ENCODE measurements at places on chromosomes 11 and 22.

- peak; percentile 80 for DNase-seq
Measured at GRCh38 chr11:36123336-36124101, 165.7 kb downstream of the COMMD9 start.

DNA sequence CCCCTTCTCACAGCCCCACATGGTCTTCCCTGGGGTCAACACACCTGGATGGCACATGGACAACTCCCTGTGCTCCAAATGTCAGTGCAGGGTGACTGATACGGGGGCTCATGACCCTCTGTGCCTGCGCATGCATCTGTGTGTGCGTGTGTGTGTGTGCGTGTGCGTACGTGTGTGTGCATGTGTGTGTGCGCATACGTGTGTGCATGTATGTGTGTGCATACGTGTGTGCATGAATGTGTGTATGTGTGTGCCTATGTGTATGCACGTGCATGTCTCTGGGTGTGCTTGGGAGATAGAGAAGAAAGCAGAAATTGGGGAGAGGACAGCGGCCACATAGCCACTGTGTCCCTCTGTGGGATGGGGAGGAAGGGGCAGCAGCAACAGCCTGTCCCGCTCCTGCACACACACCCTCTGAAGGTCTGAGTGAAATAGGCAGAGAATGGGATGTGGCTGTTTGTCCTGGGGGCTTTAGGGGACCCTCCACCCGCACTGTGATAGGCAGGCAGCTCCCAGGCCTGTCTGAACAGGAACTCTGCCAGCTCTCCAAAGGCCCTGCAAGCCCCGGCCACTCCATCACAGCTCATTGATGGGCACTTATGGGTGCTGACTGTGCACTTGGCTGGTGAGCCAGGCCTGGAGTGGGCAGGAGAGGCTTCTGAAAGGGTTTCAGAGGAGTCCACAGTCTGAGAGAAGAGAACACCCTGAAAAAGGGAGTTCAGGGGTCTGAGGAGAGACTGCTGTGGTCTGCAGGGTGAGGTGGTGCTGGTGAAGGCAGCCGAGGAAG is 28.7 kb upstream of the PICK1 start:
- DNase-seq, result peak; percentile 14

GRCh38 chr11:86151174-86152005 is 82.5 kb upstream of the PICALM start:
- DNase-seq, result peak; percentile 80

DNA sequence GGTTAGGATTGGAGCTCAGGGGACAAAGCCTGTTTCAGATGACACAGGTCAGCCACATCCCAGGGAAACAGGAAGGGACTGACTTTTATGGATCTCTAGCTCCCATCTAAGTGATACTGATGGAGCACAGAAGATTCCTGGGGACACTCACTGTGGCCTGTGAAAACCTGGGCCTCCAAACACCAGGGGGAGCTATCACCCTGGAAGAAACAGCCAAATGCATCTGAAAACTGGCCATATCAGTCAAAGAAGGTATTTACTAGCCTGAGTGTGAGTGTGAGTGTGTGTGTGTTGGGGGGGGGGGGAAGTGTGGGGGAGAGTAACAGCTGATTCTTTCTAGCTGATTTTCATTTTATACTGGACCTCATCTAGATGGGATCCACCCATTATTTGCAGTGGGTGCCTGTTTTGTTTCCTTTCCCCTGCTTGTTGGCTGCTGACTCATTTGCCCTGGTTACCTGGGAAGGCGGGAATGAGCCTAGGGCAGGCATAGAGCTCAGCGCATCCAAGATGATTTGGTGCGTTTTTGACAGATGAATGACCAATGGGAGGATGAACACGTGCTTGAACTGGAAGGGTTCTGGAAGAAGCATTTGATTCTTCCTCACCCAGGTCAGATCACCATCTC is 284.0 kb downstream of the KIRREL3 start:
- peak; percentile 50 for DNase-seq

GRCh38 chr11:132962041-132962440 is 570.3 kb downstream of the OPCML start:
- DNase-seq, result no peak

DNA sequence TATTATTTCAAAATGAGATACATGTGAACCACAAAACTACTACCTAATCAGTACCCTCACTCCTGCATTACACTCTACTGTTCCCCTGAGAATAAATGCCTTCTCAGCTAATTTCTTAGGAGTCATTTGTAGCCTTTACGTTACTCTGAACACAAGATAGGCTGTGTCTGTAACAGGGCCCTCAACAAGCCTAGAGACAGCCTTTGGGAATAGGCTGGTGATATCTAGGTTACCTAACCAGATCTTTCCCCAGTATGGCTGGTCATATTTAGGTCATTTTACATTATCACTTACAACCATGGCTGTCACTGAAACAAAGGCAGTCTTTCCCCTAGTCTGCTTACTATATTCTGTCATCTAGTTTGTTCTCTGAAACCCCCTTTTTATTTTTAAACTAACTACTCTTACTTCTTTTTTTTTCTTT is 14.2 kb downstream of the ATM start:
- no peak for DNase-seq

- DNase-seq, result peak; percentile 75
Measured at GRCh38 chr11:66100272-66101065, 30.4 kb downstream of the PACS1 start.

- DNase-seq, result no peak
Measured at GRCh38 chr22:44822534-44822933, 70.2 kb downstream of the ARHGAP8 start.

DNA sequence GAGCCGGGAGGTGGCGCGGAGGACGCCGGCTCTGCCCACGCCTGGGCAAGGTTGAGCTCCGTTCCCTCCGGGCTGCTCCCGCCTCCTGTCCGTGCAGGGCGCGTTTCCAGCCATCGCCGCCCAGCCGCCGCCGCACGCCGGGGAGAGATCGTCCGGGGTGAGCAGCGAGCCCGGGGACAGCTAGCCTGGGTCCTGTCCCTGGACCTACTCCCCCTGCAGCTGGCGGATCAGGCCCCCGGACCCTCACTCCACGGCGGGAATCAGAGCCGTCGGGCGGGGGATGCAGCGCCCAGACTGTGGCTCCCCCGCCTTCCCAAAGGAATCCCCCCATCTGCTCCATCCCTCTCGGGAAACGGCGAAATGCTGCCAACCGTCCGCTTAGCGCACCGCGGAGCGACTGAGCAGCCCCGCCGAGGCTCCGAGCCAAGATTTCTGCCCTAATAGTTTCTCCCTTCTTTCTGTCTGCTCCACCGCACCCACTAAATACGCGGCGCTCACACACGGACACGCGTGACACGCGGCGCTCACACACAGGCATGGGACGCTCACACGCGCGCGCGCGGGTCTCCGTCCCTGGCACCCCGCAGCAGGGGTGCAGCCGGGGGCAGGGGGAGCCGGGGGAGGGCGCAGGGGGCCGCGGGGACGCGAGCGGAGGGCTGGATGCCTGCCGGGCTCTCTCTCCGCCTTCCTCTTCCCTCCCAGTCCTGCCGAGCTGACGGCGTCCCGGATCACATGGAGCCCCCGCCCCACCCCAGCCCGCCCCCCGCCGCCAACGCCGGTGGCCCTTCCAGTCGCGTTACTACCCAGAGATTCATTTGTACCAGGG is at the start of gene KCNJ5:
Gene KCNJ5, plus strand, starts transcription at position 814 of the 826 bp plus-strand sequence. CDS start 19,918 bp downstream, outside the sequence.
- DNase-seq, result peak; percentile 61

DNA sequence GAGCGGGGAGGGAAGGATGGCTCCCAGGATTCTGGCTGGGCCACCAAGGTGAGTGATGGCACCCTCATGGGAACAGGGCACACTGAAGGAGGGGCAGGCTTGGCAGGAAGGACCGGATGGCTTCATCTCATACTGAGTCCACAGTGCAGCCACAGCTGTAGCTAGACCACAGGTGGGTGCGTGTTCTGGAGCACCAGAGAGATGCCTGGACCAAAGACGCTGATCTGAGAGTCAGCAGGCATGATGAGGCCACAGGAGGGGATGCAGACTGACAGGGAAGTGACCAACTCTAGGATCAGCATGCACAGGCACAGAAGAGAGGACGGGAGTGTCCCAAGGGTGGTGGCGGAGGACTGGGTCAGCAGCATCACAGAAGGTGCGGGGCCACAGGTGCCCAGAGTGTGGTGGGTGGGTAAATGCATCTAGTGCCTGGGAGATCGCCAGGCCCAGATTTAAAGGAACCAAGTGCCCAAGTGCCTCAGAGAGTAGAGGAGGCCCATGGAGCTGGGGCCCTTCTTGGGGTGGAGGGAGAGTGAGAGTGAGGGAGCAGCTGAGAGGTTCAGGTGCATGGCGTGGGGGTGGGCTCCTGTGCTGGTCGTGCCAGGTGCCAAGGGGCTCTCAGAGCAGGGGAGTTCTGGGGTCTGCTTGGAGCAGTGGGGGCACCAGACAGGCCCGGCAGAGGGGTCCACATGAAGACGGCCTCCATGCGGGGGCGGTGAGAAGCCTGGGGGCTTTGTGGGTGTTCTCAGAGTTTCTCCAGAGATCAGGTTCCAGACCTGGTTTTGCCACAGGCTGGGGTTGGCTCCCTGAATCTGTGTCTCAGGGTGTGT is 113.7 kb downstream of the CEP164 start:
- DNase-seq, result no peak

- no peak for DNase-seq
Measured at GRCh38 chr11:117559698-117560097, 232.0 kb downstream of the CEP164 start.

- DNase-seq, result no peak
Measured at GRCh38 chr11:18225913-18226312, 10.7 kb downstream of the SAA4 start.
